ENCODE measurements at places on chromosomes 2 and 18.

DNA sequence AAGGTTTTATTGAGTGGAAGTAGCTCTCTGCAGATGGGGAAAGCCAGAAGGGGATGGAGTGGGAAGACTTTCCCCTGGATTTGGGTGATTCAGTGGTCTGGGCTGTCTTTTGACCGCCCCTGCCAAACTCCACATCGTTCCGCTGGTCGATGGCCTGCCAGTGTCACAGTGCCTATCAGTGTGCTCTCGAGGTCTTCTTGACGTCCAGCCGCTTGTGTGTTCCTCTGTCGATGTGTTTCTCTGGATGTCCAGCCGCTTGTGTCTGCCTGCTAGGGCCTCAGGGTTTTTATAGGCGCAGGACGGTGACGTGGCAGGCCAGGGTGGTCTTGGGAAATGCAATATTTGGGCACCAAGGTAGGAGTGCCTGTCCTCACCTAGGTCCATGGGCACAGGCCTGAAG is 1371.4 kb upstream of the PIK3C3 start:
- DNase-seq = no peak

DNA sequence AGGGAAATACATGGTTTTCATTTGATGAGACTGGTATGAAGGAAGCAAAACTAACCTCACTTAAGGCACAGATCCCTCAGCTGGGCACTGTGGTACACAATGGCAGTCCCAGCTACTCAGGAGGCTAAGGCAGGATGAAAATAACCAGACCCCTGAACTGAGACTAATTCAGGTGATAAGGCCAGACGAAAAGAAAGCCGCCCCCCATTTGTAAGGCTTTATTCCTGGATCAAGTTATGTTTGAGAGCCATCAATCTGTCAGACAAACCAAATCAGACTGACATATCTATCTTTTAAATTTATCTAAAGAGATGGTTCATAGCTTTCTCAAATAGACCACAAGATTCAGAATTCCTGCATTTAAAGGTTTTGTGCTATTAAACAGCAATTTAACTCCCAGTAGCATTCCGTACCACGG is 4.1 kb downstream of the SRSF7 start:
- DNase-seq = no peak

DNA sequence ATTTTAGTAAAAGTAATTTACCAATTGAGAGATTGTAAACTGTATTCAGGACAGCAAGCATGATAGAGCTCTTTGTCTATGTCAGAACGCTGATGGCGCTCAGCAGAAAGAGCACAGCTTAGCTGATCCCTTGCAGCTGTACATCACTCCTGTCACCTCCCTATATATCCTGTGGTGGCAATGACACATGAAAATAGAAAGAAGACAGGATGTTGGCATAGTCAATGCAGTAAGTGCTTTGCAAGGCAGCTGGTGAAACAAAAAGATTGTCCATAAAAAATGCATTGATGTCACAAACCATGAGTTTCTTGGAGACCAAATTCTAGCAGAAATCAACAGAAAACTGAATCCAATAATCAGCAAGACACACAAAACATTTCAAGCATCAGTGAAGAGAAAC is 221.5 kb downstream of the RIT2 start:
- DNase-seq = no peak

- no peak for DNase-seq
Measured at GRCh38 chr18:76824754-76825153, 2.4 kb downstream of the ZNF236 start.

GRCh38 chr2:104385743-104386142 is 468.2 kb upstream of the POU3F3 start:
- DNase-seq = no peak

- DNase-seq = no peak
Measured at GRCh38 chr2:162890690-162891311, 52.2 kb upstream of the KCNH7 start.

DNA sequence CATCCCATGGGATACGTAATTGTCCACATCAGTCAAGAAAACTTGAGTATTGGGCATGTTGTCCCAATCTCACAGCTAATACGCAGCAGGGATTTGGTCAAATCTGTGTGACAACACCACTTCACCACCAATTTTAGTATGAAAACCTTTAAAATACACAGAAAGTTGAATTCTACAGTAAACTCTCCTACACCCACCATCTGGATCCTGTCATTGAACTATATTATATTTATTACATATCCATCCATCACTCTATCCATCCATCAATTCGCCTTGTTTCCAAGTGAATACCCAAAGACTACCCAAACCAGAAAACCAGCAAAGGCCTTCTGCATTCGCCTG is 846 bp upstream of the FKBP7 start:
- DNase-seq = no peak

GRCh38 chr2:120109186-120110061 is 96.5 kb downstream of the EPB41L5 start:
- DNase-seq = peak; percentile 72

- DNase-seq = no peak
Measured at GRCh38 chr2:239005586-239005985, 157.7 kb downstream of the TWIST2 start.

DNA sequence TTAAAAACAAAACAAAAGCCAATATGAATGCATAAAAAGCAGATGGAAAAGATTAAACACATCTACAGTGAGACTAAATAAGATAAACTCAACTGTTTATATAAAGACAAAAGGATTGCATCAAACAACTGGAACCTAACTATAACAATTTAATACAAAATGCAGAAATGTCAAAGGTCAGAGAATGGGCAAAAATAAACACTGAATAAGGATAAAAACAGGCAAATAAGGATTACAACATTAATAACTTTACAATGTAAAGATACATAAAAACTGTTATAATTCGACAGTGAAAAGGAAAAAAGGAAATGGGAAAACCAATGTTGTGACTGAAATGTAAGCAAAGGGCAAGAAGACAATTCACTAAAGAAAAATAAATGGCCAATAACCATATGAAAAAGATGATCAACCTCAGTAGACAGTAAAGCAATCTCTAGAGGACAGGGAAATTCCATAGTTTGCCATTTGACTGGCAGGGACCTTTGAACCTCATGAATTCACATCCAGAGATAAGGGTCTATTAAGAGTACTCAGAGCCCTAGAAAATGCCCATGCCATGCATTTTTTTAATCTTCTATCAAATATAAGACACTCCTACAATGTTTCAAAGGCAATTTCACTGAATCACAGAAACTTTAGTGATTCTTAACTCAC is 83.7 kb downstream of the TMEM131 start:
- DNase-seq = no peak

GRCh38 chr2:12318427-12319057 is 398.2 kb upstream of the TRIB2 start:
- DNase-seq = no peak

- DNase-seq = no peak
Measured at GRCh38 chr18:80109676-80110078, 615 bp downstream of the ADNP2 start.
